Activated CD4-positive, alpha-beta memory T cell treated with anti-CD3 and anti-CD28 coated beads for 36 hours (primary cell): ENCODE measurements at places on chromosomes 3 and 15.

DNA sequence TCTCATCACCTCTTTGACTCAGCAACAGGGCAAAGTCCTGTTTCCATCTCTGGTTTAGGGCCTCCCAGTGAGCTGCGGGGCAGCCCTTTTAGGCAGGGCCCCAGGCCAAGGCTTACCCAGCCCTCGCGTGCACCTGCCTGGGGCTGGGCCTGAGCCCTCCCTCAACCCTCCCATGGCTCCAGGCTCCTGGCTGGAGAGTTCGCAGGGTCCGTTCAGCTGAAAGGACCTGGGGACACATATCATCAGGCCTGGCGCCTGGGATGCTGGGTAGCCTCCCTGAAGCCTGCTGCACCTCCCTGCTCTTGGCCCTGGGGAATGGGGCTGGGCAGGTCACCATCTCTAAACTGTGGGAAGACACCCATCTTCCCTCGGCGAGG lies 29.7 kb downstream of the HDAC11 start:
- no peak for DNase-seq

GRCh38 chr15:85494048-85494777 lies 113.8 kb downstream of the AKAP13 start:
- no peak for DNase-seq

- no peak for DNase-seq
Measured at GRCh38 chr3:155018621-155019330, 61.3 kb upstream of the MME start.

- DNase-seq: no peak
Measured at GRCh38 chr3:101542957-101543356, 18.7 kb upstream of the TRMT10C start.

DNA sequence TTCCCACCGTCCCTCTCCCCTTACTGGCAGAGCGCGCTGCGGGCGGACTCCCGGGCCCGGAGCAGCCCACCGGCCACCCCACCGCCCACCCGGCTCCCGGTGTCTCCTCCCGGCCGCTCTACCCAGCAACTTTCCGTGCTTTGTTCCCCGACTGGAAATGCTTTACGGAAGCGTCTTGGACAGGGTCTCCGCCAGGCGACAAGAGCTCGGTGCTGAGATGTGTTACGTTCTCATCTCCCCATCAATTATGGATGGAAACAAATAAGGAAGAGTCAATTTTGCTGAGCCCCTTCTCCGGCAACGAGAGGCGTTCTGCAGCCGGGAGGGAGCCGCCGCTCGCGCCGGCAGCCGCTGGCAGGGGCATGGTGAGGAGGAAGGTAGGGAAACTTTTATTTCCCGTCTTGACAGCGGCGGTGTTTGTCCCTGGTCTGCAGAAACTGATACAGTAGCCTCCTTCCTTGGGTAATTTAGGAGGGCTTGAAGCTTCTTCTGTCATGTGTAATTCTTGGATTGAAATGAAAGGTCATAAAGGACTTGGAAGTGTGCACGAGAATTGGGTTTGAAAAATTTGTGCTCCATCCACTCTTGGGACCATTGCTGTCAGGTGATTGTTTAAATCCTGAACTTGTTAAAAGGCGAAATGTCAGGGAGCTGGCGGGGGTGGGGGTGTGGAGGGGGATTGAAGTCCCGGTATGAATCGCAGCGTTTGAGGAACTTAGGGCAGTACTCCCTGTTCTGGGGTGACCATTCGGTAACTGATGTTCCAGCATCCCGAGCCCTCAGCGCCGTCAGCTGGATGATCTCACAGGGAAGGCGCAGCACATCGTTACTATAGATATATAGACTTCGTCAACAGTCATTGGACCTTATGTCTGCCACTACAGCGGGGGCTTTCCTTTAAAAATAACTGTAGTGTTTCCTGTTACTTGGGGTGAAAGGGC lies 1.5 kb downstream of the SEMA6D start:
- DNase-seq: no peak

DNA sequence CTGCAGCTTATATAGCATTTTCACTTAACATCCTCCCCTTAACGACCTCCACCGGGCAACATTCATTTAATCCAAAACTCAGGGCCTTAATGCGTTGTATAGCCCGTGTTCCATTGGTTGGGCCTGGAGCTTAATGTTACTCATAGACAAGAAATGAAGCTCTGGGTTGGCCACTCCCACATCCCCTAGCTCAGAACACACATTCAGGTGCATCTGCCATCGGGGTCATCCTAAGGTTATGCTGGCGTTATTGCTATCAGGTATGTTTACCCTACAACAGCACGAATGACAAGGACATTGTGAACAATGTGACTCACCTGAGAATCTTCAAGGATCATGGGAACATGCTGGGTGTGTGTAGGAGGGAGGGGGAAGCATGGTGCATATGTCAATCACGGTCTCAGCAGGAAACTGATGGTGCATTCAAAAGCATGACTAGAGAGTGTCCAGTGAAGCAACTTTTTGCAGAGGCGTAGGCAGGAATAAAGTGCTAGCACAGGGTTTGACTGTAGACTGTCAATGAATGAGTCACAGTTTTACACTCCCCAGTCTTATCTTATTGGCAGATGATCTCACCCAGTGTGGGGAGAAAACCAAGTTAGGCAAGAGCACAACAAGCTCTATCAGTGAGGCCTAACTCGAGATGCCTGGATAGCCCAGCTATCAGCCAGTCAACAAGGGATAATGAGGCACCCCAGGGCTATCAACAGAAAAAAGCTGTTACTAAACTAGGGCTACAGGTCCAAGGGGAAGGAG lies 402.1 kb upstream of the MCTP2 start:
- no peak for DNase-seq

DNA sequence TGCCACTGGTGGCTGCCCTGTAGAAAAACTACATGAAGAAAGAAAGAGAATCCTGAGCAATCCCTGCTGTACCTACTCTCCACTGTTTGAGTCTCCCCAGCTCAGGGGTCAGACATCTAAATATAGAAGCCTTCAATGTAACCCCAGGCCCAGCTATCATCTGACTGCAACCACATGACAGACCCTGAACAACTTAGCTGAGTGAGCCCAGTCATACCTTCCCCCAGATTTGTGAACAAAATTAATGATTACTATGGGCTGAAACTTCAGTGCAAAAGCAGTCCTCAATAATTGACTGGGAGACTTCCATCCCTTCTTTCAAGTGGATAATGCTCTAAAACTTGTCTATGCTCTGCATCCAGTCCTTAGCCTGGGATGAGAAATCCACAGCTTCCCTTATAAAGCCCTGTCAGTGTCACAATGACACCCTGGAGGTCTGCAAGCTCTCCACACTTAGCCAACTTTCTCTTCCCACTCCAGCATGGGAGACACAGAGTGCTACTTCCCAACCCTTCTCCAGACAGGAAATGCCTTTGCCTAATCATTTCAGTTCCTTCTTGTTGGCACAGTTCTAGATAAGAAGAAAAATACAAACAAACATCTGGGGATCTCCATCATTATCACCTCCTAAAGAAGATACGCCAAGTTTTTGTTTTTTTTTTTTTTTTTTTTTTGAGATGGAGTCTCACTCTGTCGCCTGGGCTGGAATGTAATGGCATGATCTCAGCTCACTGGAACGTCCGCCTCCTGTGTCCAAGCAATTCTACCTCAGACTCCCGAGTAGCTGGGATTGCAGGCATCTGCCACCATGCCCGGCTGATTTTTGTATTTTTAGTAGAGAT lies 198.5 kb upstream of the GADL1 start:
- DNase-seq: no peak

DNA sequence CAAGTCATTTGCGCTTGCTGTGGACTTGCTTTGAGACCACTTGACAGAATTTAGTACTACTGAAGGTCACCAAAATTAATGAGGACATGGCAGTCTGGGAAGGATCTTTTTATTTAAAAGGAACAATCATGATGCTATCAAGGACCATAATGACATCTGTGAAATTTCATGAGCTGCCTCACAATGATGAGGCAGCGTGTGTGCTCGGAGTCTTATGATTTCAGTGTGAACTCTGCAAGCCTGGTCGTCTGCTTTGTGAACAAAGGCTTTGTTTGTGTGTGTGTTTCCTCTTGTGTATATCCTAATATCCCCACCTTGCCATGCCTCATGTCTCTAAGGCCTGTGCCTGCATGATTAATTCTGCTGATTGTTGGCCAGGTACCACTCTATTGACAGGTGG lies 46.7 kb downstream of the RAD54L2 start:
- DNase-seq: no peak

DNA sequence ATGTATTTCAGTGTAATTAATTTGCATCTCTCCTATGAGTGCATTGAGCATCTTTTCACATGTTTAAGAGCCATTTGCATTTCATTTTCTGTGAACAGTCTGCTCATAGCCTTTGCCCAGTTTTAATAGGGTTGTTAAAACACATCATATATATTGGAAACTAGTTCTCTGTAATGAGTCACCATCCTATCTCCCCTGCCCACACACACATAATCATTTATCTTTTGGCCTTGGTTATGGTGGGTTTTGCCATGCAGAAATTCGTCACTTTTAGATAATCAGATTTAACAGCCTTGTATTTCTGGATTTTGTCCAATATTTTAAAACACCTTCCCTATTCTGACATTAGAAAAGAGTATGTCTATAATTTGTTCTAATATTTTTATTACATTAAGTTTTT lies 11.9 kb upstream of the CHRM5 start:
- no peak for DNase-seq

DNA sequence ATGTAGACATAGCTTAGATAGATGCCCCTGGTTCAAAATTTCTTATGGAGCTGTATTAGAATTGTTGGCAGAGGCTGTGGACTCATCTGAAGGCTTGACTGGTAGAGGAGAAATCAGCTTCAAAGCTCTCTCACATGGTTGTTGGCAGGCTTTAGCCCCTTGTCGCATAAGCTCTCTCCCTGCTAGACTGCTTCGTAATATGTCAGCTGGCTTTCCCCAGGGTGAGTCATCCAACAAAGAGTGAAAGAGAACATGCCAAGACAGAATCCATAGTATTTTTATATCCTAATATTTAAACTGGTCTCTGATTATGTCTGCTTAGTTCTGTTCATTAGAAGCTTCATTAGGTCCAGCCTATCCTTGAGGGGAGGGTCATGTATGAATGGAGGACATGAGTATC lies 427.4 kb upstream of the NAALADL2 start:
- DNase-seq: no peak
